ENCODE measurements at places on chromosomes 16 and 17.

- no peak for DNase-seq
These were observed 42.9 kb downstream of the AMFR start for GRCh38 chr16:56382459-56382858.

DNA sequence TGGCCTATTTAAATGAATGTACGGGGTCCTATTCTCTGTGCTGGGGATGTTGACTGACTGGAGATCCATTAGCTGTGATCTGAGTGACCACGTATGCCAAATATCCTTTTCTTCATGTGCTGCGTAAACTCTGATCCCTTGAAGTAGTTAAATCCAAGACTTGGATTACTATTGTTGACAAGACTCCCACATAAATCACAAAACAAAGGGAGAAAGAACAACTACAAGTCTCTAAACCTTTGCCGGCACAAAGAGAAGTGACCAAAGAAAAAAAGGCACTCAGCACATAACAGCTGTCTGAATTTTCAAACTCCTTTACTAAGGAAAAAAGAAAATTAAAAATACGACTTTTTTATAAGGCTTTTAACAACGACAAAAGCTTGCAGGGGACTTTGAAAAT lies 559.9 kb upstream of the CDH8 start:
- no peak for DNase-seq

GRCh38 chr17:63407741-63408330 lies 38.3 kb downstream of the CYB561 start:
- DNase-seq, result no peak

DNA sequence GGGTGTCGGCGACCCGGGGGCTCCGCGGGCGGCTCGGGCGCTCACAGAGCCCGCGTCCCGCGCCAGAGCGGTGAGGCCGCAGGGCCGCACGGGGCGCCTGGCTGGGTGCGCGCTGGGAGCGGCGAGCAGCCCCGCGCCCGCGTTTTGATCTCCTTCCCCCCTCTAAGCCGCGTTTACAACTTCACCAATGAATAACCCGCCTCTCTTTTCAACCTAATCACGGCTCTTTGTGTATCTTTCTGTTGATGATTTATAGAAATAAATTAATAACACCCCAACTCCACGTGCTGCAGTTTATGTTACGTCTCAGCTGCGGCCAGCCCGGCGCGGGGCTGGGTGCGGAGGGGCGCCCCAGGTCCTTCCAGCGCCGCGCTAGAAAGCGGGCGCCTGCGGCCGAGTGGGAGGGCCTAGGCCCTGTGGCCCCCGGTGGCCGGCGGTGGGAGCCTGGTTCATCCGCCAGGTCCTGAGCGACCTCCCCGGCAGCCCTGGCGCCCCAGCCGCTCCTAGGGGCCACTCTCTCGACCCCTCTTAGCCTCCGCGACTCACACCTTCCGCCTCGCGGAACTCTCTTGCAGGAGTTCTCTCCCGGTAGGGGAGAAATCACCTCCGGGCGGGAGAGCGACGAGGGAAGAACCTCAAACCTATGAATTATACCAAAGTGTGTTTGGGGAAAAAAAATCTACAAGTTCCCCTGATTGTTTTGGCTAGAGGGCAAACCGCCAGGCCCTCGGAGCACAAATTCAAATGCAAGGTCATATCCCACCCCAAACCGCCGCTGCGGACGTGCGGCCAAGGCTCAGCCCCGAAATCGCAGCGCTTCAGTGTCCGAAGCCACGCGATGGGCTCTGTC lies 1.9 kb downstream of the HNF1B start:
- DNase-seq, result peak; percentile 32
